ENCODE measurements at places on chromosomes 5 and 9. TPM values are rescaled to one million over a fixed set of nuclear protein-coding genes. Genes with fewer than 3 reads are reported as not detected.

The AGXT2 gene
- total RNA-seq: not detected

GRCh38 chr9:2241461-2241835 lies 226.3 kb downstream of the SMARCA2 start:
- H3K27me3 ChIP-seq: peaks cover 50% of the 10 kb centered on the region
- DNase-seq: no peak
- H3K36me3 ChIP-seq: no peaks in the 10 kb centered on the region

DNA sequence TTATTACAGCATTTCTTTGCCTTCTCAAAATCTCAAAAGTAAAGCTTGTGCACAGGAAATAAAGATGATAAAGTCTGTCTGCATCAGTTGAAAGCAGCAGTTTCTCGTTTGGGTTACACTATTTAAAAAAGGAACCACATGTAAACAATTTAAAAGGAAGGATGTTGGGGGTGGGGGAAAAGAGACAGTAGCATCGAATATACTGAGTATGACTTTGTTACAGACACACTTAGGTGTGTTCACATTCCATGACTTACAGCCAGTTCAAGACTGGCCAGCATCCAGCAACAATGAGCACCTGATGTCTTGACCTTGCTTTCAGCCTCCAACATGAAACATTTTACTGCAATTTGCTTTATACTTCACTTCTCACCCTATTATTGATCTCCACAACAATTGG lies 8.7 kb downstream of the GAPT start:
- H3K36me3 ChIP-seq: no peaks in the 10 kb centered on the region
- no peaks in the 10 kb centered on the region for H3K4me1 ChIP-seq
- H3K4me3 ChIP-seq: no peak overlapping the region

The TEK gene
- not detected for total RNA-seq

The CDH18 gene
- total RNA-seq: not detected

GRCh38 chr9:130642926-130643325 lies 21.5 kb upstream of the PRDM12 start:
- no peaks in the 10 kb centered on the region for H3K27me3 ChIP-seq
- no peak overlapping the region for H3K4me3 ChIP-seq
- H3K27ac ChIP-seq: no peak overlapping the region
- H3K4me1 ChIP-seq: no peaks in the 10 kb centered on the region

- H3K36me3 ChIP-seq: no peaks in the 10 kb centered on the region
- no peaks in the 10 kb centered on the region for H3K27me3 ChIP-seq
- H3K4me1 ChIP-seq: no peaks in the 10 kb centered on the region
- no peak overlapping the region for H3K4me3 ChIP-seq
- H3K27ac ChIP-seq: no peak overlapping the region
Measured at GRCh38 chr9:108475813-108476212, 380.0 kb downstream of the ACTL7B start.

The SLC6A18 gene
- not detected for total RNA-seq

Measured in activated naive CD8-positive, alpha-beta T cell treated with anti-CD3 and anti-CD28 coated beads for 36 hours (primary cell).